ENCODE measurements at places on chromosomes 4 and X.
A peak's percentile ranks its signal among the peaks of the same experiment; 100 is the strongest.

DNA sequence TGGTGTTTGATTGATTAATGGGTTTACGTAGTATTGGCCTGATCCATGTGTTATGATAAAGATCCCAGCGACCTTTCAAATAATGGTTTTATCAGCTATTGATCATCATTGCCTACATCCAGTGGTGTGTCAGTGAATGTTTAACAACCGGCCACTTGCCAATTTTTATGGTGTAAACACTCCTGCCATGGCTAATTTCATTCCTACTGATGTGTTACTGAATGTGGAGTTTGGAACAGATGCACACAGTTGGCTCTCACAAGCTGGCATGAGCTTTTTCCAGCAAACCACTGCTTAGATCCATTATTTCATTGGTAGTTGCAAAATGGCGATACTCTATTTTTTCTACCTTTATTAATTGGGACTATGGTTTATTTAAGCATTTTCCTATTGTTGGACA, 139.9 kb downstream of the REPS2 start:
- no peak for DNase-seq

GRCh38 chrX:67781132-67781531, 237.3 kb downstream of the AR start:
- DNase-seq: no peak

- DNase-seq: no peak
Measured at GRCh38 chr4:94871644-94872305, 114.0 kb downstream of the BMPR1B start.

- DNase-seq: no peak
Measured at GRCh38 chr4:84750960-84751283, 168.0 kb downstream of the CDS1 start.

- DNase-seq: no peak
Measured at GRCh38 chrX:63785708-63786040, 660 bp upstream of the ARHGEF9 start.

- DNase-seq: no peak
Measured at GRCh38 chr4:17182888-17183287, 284.4 kb upstream of the LDB2 start.

- no peak for DNase-seq
Measured at GRCh38 chr4:37561196-37561802, 124.9 kb downstream of the RELL1 start.

DNA sequence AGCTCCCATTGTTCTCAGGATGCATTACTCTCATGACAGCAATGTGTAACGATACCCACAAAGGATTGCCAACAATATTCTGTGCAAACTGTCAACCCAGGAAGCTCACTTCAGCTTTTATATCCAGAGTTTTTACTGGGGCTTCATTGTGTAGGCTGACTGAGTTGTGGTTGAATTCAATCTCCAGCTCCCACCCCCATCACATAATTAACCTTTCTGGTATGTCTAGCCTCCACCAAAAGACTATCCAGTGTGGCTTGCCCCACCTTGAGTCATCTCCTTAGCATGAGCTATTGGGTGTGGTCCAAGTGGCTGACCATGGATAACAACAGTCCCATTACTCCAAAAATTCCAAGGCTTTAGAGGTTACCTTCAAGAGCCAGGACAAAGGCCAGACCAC, 17.7 kb upstream of the TAB3 start:
- no peak for DNase-seq

- no peak for DNase-seq
Measured at GRCh38 chr4:157550028-157550427, 329.5 kb downstream of the GRIA2 start.

DNA sequence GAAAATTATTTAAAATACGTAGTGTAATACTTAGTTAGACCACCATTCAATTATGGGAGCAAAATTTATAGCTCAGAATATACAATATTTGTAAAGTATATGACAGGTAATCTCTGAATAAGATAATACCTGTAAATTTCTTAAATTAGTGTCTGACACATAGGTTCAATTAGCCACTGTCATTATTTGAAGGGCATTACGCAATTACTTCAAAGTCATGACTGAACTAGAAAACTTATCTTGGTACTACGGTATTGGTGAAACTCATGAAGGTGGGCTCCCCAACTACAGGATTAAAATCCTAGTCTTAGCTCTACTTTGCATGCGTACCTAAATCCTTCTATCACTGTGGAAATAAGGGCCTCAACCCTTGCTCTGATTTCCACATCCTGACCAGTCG, 860.7 kb downstream of the PCDH19 start:
- DNase-seq: no peak

GRCh38 chr4:11312389-11312788, 116.3 kb downstream of the HS3ST1 start:
- no peak for DNase-seq

GRCh38 chrX:2517055-2517454, 16.3 kb upstream of the DHRSX start:
- no peak for DNase-seq

DNA sequence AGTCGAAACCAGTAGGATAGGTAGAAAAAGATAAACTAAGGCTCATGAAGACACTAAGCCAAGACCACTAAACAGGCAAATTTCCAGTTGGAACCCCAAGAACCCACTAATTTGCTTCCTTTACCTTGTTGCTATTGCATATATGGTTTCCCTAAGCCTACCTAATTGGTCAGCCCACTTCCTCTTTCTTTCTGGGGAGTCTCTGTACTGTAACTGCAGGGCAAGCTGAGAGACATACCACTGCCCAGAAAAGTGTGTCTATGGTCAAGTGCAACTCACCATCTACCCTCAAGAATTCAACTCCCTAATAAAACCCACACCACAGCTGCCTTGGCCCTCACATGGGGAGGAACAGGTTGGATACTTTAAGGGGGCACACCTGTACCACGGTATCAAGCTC, 28.6 kb downstream of the IDS start:
- no peak for DNase-seq

DNA sequence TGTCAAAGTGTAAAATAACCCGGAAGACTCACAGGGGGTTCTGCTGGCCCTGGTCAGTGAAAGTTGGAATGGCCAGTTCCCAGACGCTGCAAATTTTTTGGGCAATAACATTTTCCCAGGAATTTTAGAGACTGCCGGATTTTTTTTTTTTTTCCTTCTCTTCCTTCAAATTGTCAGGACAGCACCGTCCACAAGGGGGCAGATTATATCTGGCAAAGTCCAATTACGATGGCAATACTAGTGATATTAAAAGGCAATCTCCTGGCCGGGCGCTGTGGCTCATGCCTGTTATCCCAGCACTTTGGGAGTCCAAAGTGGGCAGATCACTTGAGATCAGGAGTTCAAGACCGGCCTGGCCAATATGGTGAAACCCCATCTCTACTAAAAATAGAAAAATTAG, 20.5 kb downstream of the SLC25A5 start:
- no peak for DNase-seq

GRCh38 chr4:116520886-116521285, 564.5 kb downstream of the TRAM1L1 start:
- no peak for DNase-seq

GRCh38 chr4:53916431-53916889, 147.9 kb downstream of the CHIC2 start:
- no peak for DNase-seq

GRCh38 chr4:48748949-48749596, 31.0 kb downstream of the FRYL start:
- no peak for DNase-seq

DNA sequence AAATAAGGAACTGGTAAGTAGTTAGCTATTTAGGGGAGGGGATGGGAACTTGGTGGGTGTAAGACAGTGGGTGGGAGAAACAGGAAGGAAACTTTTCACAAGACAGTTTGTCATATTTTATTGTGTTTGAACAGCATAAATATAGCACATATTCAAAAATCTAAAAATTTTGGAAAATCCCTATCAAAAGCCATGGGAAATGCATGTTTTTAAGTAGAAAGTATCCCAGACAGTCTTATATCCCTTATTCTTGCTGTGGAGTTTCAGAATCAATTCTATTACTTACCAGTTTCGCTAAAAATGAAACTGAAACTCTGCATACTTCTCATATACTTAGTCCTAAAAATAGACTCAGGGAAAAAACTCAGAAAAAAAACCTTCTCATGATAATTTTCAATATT, 22.3 kb upstream of the RASGEF1B start:
- DNase-seq: no peak

GRCh38 chr4:14400307-14400706, 602.0 kb upstream of the CPEB2 start:
- DNase-seq: no peak

DNA sequence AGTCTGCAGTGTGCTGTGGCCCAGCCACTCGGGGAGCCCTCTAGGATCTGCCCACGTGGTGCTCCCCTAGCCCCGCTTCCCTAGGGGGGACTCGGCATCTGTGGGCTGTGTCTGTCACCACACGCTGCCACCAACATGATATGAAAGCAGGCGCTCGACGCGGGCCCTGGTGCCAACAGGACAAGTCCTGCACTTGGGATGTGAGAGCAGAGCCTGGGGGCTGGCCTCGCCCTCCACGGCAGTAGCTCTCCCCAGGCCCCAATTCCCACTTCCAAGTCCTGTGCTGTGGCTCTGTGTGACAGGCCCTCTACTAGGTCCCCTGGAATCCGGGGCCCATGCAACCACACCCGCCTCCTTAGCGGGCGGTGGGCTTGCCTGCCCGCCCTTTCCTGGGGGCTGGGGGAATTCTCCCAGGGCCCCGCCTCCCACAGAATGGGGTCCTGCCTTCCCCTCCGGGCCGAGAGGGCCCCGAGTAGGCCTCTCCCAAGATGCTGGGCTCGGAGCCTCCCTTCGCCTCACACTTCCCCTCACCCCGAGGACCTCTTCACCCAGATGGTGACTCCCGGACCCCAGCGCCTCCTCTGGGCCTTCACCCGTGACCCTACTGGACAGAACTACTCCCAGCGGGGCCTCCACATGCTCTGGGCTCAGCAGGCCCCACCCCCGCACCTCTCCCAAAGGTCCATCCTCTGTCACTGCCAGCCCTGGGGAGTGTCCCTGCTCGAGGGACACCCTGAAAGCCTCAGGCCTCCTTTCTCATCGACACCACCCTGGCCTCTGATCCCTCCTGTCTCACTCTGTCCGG, 11.2 kb downstream of the LRPAP1 start:
- no peak for DNase-seq

DNA sequence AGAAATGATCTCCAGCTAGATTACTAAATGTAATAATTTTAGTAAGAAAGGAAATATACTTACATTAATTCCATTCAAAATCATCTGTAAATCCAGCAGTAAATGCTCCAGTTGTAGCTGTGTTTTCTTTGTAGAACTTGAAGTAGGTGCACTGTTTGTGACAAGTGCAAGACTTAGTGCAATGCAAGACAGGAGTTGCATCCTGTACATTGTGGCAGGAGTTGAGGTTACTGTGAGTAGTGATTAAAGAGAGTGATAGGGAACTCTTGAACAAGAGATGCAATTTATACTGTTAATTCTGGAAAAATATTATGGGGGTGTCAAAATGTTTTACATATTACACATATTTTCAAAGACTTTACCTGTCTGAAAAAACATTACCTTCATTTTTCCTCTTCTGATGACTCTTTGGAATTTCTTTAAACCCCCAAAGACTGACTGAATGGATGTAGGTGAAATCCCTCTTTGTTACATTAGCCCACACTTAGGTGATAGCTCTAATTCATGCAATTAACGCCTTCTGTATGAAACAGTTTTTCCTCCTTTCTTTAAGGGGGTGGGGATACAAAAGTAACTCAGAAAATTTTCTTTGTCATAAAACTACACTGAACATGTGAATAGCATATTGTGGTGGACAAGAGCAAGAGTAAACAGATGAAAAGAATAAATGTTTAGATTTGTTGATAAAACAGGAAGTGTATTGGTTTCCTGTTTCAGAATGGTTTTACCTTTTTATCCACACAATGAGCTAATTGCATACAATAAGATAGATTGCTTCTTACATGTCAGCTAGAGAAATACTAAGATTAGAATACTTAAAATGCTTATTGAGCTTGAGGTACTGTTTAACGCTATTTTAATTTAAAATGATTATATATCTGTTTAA, at the start of gene IL2:
Gene IL2 (minus strand): TSS at position 495 of the 886 bp plus-strand sequence. CDS start 285 bp downstream, at position 210.
- no peak for DNase-seq

DNA sequence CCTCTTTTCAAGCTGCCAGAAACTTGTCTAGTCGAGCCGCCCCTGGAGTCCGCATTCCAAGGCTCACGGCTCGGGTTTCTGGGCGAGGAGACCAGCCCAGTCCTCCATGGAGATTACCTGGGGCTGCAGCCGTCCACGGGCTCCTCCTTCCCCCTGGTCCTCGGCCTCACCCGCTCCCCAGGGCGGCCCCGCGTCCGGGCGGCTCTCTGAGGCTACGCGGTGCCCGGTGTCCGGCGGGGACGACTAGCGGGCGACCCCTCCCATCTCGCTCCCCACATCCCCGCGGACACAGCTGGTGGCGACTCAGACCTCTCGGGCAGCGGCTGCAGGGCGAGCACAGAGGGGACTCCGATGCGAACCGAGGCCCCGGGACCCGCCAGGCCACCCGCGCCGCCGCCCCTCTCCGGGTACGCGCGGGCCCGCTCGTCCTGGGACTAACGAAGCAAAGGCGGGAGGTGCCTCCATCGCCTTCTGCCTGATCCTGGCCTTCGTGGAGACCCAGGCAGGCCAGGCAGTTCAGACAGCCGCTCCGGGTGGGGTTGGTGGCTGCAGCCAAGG, 159.4 kb downstream of the TRAM1L1 start:
- DNase-seq: no peak

- DNase-seq: no peak
Measured at GRCh38 chrX:48700951-48701653, 4.6 kb downstream of the SUV39H1 start.

- DNase-seq: no peak
Measured at GRCh38 chrX:105269386-105269785, 48.9 kb upstream of the TEX13A start.

- DNase-seq: no peak
Measured at GRCh38 chr4:81460191-81460701, 11.5 kb downstream of the RASGEF1B start.

- peak; percentile 17 for DNase-seq
Measured at GRCh38 chrX:15471028-15471427, 22.1 kb downstream of the PIR start.

GRCh38 chr4:8920969-8921368, 49.3 kb upstream of the HMX1 start:
- no peak for DNase-seq

GRCh38 chr4:11847167-11847566, 418.5 kb upstream of the HS3ST1 start:
- no peak for DNase-seq

GRCh38 chrX:42751573-42751972, 26.4 kb downstream of the PPP1R2C start:
- DNase-seq: no peak

DNA sequence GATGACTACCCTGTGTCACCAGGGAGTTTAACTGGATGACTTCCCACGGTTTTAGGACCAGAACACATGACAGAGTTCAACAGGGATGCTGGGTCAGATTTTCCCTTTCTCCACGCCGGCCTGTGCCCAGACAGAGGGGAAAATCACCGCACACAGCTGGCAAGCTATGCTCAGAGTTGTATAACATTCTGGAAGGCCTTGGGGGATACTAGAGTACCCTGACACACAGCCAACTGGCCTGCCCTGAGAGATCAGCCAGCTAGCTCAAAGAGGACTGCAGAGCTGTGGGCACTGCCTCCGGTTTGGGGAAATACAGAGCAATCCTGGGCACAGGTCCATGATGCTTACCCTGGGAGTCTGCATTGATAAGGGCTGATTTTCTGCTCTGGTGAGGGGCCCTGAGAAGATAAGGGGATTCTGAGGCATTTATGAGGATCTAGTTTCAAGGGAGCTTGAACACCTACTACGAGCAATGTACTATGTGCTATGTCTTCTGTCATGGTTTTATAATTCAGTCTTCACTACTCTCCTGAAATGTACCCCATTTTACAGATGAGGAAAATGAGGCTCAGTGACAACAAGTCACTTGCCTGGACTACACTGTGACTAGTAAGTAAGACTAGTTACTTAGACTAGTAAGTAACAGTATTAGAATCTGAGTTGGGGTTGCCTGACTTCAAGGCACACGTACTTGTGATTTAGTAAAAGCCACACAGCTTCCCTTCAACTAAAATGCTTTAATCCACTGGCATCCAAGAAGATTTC, 14.7 kb downstream of the C4orf54 start:
- no peak for DNase-seq

All from stimulated activated CD4-positive, alpha-beta T cell treated with anti-CD3 and anti-CD28 coated beads, TNF-alpha, amount 100 ng/mL, for 1 hour (primary cell).